ENCODE measurements at places on chromosomes 7 and 10.
A peak's percentile ranks its signal among the peaks of the same experiment; 100 is the strongest.

DNA sequence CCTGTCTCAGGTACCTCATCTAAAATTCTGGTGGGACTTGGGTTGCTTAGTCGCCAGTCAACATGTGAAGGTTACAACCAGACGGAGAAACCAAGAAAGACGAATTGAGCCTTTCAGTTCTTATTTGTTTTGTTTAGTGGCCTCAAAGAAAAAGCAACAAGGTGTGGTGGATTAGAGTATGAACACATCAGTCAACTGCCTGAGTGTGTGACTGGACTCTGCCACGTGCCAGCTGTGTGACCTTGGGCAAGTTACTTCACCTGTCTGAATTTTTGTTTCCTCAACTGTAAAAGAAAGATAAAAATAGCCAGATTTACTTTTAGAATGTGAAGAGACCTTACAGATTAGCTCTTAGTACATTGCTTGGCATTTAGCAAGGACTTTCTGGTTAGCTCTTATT, 259.2 kb downstream of the CREB5 start:
- no peak for DNase-seq

DNA sequence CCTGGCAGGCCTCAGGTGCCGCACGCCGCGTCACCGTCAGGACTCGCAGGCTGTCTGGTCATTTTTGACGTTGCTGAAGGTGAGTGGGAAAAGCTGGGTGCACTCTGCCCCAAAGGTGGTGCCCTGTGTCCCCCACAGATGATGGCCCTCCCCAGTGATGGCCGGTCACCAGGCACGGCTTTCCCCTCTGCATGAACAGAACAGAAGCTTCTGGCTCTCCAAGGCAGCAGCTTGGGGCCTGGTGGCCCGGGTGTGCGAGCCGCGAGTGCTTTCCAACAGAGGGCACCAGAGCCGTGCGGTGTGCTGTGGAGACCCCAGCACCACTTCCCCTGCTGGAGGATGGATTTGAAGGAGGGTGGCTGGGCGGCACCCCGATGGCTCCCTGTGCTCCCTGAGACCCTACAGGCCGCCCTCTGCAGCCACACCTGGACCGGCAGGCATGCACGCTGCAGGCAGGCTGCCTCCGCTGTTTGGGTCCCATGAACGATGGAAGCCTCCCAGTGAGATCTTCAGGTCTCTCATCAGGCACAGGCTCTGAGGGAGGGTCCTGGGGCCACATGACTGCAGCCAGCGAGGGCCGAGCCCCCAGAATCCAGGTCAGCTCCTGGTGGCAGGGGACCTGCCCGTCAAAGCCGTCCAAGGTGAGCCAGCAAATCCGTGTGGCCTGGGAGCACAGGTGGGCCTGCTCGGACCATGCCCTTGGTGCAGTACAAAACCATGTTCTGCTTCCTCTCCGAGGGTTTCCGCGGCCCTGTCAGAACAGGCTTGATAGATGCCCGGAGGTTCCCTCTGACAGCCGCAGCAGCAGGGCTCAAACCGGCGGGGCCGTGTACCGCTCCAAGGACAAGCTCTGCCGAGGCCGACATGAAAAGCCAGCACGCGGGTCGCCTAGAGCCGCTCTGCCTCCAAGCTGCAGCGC, 195.4 kb downstream of the EBF3 start:
- DNase-seq, result peak; percentile 19

- DNase-seq, result no peak
These were observed 75.6 kb downstream of the ENTPD1 start for GRCh38 chr10:95831515-95831914.

- no peak for DNase-seq
These were observed 332.6 kb upstream of the KLF6 start for GRCh38 chr10:4117604-4118003.

DNA sequence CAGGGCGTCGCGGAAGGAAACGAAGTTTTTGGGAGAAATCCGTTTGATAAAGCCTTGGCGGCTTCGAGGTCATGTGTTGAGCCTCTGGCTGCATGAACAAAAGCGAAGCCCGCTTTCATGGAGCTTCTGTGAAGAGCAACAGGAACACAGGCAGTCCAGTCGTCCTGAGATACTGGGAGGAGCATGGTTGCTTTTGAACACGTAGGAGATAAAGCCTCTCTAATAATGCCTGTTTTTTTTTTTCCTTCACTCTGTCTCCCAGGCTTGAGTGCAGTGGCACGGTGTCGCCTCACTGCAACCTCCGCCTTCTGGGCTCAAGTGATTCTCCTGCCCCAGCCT, 473 bp upstream of the ZNF32 start:
- no peak for DNase-seq

DNA sequence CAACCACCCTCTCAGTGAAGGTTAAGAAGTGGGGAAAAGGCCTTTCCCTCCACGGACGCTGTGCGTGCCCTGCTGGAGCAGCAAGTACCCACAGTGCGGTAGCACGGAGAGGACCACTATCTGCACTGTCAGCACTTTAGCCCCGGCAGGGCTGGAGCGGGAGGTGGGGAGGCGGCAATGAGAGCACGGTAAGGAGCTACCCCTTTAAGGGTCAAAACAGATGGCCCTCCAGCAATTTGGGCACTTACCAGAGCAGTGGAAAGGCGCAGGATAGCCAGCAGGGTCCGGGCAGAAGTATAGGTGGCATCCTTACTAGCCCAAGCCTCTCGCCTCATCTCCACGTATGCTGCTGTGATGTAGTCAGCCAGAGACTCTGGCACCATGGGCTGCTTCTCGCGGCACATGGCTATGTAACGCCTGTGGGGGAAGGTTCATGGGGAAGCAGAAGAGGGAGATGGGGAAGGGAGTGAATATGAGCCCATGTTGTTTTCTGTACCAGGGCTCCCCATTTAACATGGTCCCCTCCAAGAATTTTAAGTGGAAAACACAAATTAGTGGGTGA, 5.2 kb downstream of the COPS6 start:
- DNase-seq, result peak; percentile 31

DNA sequence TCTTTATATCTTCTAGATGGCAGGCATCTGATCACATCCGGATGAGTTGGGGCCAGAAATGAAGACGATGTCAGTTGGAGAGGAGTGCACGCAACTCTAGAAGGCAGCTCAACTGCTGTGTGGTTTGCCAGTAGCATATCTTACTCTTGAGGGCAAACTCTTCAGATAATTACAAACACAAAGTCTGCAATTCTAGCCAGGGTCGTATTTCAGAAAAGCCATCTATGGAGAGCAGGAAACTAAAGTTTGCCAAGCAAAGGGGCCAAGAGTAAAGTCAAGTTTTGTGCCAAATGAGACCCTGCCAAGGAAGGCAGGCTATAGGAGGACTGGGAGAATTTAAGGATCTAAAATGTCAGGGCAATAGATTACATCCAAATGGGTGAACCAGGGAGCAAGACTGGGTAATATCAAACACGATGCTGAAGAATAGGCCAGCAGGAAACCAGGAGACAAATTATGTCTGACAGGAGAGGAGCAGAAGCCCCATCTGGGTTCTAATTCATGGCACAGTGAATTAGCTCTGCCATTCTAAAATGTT, 312.5 kb upstream of the SEMA3C start:
- peak; percentile 79 for DNase-seq

DNA sequence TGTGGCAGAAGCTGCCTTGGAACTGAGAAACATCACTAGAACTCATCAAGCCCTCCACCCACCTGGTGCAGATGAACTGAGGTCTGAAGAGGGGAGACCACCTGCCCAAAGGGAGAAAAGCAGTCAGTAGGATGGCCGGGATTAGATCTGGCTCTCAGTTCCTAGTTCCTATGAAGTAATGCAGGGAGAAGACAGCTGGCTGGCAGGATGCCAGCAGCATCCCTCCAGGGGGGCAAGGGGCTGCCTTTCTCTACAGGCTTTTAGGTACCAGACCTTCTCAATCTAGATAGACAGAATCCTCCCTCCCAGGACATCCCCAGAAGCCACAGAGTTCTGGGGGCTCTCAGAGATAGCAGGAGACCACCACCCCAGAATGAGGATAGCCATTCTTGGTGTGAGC, 7.8 kb downstream of the CRHR2 start:
- peak; percentile 65 for DNase-seq

GRCh38 chr10:17249820-17250219, 21.8 kb downstream of the VIM start:
- no peak for DNase-seq

DNA sequence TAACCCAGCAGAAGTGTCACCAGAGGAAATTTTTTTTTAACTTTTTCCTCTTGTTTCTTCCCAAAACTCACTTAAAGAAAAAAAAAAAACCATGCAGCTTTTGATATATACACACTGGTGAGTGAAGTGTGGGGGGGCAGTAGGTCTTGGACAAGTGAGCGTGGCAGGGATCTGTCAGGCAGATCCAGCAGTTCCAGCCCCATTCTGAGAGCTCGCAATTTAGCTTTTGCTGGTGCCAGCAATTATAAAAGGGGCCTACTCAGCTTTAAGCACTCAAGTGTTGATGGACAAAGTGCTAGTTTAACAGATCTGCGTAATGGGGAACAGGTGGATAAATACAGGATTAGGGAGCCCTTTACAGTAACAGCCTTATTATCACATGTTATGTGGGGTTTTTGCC, 619.2 kb upstream of the GALNT17 start:
- DNase-seq, result peak; percentile 68

GRCh38 chr10:46319389-46319788, 32.6 kb downstream of the ANTXRL start:
- no peak for DNase-seq

GRCh38 chr10:104835422-104835821, 194.3 kb downstream of the SORCS3 start:
- DNase-seq, result peak; percentile 79

- DNase-seq, result no peak
These were observed 63.2 kb downstream of the LMBR1 start for GRCh38 chr7:156829669-156830336.

All from NCI-H69 (cell line).